ENCODE measurements at places on chromosomes 1 and 21.

GRCh38 chr1:64663668-64664067, 81.2 kb upstream of the RAVER2 start:
- DNase-seq: peak; percentile 10

- no peak for DNase-seq
These were observed 129.7 kb downstream of the BRINP2 start for GRCh38 chr1:177300431-177300830.

DNA sequence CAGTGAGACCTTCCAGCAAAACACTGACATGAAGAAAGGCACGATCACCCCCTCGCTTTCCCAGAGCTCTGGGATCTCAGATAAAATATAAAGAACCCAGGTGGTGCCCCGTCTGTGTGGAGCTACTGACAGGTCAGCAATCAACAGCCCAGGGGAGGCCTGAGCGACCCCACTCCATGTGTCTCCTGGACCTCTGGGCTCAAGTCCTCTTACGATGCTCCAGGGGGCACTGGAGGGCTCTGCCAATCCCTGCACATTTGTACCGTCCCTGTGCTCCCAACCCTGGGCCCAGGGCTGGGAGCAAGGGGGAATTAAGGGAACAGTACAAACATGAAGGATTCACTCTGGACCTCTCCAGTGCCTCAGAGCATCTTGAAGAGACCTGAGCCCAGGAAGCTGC, 12.5 kb downstream of the S100A7A start:
- no peak for DNase-seq

GRCh38 chr1:91613595-91613994, 112.9 kb downstream of the CDC7 start:
- DNase-seq: no peak

All from astrocyte (in vitro differentiated cells and primary cell).